ENCODE measurements at places on chromosomes 6 and 20.
A peak's percentile ranks its signal among the peaks of the same experiment; 100 is the strongest.

- no peak for DNase-seq
Observed at GRCh38 chr6:23420659-23421350, 705.2 kb upstream of the NRSN1 start.

GRCh38 chr20:59143326-59143725 lies 20.3 kb upstream of the ZNF831 start:
- DNase-seq: no peak

DNA sequence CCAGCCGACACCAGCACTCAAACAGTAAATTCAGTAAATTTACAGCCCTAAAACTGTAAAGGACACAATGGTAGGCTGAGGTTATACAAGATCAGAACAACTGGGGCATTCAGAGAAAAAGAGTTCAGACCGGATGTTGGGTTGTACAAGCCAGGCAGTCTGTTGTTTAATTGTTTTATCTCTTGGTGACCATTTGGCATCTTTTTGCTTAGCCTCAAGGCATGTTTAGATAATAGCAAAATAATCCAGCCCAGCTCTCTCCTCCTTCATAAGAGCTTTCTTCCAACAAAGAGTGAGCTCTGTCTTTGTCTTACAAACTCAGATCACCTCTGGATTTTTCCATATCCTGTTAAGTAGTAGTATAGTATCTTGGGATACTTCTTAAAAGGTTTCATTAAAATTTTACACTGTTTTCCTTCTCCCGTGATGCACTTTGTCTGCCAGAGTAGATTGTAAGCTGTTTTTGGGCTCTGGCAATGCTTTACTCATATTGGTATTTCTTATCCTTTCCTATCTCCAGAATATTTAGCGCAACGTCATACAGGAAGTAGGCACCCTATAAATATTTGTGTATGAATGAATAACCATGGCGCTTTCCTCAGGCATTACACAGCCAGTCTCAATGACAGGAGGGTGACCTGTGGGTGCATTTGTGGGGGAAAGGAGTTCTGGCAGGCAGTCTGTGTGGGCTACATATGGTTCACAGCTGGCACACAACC lies 35.6 kb upstream of the TRAM2 start:
- DNase-seq: no peak

DNA sequence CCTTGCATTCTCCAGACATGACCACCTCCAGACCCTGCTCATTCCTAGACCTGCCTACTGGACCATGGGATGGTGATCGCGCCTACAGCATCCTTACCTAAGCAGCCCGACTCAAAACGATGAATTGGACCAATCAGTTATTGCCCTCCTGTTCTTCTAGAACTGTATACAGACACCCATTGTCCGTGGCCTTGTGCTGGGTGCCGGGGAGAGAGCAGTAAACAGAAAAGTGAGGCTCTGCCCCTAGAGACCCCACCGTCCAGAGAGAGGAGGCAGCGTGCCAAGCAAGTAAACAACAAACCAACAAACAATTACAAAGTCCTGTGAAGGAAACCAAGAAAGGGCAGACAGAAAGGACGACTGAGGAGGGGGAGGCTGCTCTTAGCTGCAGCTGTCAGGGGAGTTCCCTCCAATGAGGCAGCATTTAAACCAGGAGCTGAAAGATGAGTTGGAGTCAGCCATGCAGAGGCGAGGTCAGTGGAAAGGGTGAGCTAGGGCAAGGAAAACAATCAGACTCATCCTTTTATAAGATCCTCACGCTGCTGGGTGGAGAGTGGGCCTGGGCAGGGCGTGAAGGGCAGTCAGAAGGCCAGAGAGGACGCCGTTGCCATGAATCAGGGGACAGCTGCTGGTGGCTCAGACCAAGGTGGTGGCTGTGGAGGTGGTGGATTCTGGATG lies 37.6 kb upstream of the BLCAP start:
- DNase-seq: no peak

DNA sequence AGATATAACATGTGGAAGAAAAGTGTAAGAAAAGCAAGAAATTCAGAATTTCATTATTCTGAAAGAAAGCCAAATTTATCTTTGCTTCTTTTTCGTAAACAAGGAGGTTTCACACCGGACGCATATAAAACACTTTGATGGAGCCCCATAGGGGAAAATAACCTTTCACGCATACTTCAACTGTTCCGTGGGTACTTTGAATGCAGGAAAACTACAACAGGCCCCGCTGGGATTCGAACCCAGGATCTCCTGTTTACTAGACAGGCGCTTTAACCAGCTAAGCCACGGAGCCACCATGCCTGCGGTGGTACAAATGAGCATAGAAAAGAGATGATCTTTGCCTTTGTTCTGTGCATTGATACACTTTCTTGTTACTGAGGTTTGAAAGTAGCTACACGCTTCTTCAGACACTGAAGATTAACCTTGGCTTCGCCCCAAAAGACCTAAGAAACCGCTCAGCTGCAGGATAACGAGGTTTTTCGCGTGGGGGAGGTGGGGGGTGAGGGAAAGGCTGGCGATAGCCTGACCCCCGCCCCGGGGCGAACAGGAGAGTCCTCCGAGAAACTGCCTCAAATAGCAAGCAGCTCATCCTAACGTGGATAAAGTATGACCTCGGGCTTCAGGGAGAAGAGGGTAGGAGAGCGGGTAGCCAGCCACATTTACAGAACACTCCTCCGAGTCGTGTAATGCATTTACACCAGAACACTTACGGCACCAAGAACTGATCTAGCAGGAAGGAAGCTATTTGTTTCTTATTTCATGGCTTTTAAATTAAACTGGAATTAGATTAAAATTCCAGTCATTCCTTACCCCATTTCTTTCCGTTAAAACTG lies 5.3 kb upstream of the HMGN4 start:
- DNase-seq: peak; percentile 95

GRCh38 chr6:140809694-140810101 lies 1323.0 kb upstream of the GJE1 start:
- DNase-seq: no peak

DNA sequence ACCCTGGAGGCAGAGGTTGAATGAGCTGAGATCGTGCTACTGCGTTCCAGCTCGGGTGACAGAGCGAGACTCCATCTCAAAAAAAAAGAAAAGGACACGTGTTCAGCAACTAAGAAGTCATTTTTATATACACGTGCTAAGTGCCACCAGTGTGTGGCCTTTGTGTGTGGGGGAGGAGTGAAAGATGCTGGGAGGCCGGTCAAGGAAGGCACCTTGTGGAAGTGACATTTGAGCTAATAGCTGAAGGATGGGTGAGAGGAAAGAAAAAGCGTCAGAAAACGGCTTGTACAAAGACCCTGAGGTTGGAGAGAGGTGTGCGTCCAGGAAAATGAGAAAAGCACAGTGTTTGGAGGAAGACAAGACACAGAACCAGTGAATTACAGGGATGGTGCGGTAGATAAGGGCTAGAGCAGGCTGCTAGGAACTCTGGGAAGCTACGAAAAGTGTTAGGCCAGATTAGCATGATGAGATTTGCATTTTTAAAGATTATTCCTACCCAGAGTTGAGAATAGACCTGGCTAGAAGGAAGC lies 11.6 kb downstream of the RREB1 start:
- no peak for DNase-seq

GRCh38 chr6:27562027-27562410 lies 89.1 kb upstream of the ZNF184 start:
- no peak for DNase-seq

GRCh38 chr6:5998236-5998635 lies 8.5 kb downstream of the NRN1 start:
- DNase-seq: no peak

GRCh38 chr6:12148317-12148801 lies 136.2 kb downstream of the HIVEP1 start:
- DNase-seq: no peak

DNA sequence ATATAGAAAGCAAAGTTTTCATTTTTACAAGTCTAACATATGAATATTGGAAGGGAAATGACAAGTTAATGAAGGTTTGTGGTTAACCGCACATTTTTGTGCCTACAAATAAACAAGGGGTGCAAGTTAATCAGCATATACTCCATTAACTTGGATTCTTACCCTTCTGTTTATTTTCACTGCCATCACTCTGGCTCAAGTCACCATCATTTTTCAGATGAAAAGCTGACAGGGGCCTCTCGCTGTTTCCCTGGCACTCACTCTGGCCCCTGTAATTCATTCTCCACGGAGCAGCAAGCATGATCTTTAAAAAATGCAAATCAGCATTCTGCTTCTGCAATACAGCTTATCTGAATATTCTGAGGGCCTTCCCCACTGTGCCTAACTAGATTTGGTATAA lies 29.8 kb downstream of the APCDD1L start:
- DNase-seq: no peak

DNA sequence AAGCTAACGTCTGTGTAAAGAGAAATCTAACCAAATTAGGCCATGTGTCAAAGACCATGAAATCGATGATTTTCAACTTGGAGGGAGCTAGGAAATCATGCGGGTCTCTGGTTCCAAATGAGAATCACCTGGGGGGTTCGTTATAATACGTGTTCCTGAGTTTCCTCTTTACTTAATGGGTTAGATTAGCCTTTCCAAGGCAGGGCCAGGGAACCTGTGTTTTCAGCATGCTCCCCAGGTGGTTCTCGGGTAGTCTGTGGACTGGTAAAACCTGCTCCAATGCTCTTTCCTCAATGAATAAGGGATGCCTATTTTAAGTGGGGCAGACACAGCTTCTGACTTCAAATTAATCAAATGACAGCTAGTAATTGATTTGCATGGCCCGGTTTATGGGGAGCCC lies 965 bp upstream of the HLA-DOA start:
- DNase-seq: no peak

GRCh38 chr6:139877828-139878405 lies 503.5 kb upstream of the CITED2 start:
- DNase-seq: no peak

- DNase-seq: no peak
Observed at GRCh38 chr6:153958860-153959259, 80.2 kb upstream of the OPRM1 start.

DNA sequence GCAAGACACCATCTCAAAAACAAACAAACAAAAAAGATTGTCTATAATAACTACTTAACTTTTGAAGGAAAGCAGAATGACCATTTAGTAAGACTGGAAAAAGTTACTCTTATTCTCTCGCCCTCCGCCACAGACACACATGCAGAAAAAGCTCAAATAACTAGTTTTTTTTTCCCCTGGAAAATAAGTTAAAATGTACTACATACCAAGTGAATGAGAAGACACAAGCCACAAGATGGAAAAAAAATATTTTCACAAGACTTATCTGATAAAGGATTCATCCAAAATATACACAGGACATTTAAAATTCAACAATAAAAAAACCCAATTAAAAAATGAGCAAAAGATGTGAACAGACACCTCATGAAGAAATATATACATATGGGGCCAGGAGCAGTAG lies 31.9 kb downstream of the NUDT3 start:
- no peak for DNase-seq

GRCh38 chr20:47377122-47377722 lies 20.7 kb upstream of the ZMYND8 start:
- no peak for DNase-seq

DNA sequence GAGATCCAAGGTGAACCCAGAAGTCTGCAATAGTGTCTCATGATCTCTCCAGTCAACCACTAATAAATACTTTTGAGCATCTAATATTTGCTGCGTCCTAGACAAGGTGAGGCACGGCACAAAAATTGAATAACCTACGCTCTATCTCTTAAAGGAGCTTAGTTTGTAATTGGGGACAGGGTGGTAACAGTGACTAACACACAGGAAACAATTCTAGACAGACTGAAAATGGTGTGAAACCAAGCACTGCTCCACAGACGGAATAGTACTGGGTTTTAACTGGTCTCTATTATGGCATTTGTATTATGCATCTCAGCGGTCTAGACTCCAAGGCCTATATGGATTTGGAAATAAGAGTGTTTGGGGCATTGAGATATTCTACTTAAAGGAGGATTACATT lies 120.1 kb downstream of the CLIC5 start:
- DNase-seq: peak; percentile 7

DNA sequence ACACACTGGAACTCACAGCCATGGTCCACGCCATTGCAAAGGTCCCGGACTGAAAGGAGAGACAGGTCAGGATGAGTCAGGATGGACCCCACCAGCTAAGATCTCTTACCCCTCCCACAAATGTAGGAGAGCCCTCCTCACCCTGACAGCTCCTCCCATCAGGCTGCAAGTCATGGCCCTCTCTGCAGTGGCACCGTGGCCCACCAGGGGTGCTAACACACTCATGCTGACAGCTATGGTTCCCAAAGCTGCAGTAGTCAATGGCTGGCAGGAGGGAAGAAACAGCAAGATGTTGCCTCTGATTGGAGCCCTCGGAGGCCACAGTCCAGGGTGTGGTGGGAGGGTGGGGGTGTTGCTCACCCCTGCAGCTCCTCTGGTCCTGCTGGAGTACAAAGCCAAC lies 5.7 kb upstream of the RBPJL start:
- no peak for DNase-seq

- no peak for DNase-seq
Observed at GRCh38 chr6:26318459-26319404, 46.3 kb upstream of the BTN3A2 start.

GRCh38 chr6:21438986-21439352 lies 154.6 kb upstream of the SOX4 start:
- DNase-seq: no peak

DNA sequence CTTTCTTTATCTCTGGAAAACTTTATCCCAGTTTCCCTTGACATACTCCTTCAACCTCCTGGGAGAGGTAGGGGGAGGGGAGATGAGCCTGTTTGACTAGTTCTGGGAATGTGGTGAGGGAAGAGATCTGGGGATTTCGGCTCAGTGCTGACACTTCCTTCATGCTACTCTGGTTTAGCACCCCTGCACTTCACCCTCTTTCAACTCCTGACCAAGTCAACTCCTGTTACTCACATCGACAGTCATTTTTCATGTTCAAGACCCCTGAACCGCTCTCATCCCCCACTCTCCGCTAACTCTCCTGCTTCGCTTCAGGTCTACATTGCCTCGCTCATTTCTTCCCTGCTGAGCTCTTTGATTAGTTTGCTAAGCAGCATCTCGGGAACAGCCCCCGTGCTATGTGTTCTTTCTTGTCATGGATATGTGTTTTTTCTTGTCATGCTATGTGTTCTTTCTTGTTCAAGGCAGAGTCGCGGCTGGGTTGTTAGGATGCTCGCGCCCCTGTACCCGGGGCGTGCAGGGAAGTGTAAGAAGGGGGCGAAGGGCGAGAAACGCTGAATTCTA lies 16.6 kb upstream of the TRIM27 start:
- no peak for DNase-seq

All from effector memory CD8-positive, alpha-beta T cell (primary cell).